ENCODE measurements at places on chromosomes 1 and 21.

GRCh38 chr1:18066576-18066975, 41.0 kb upstream of the IGSF21 start:
- DNase-seq, result no peak

DNA sequence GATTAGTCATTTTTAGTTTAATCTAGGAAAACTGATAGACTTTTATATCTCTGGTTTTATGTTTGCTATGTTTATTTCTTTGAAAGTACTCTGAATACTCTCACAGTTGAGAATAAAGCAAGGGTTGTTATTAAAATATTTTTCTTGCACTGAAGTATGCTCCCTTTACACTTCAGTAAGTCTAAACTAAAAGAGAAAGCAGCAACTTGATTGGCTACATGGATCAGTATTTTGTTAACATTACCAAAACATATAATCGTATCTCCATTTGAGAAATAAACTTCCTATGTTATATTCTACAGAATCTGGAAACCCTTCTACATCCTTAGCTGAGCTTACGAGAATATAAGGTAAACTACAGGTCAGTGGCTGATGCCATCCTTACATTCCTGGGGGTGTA, 149.5 kb upstream of the HP1BP3 start:
- DNase-seq, result no peak

- no peak for DNase-seq
Measured at GRCh38 chr21:29376556-29376955, 77.8 kb downstream of the BACH1 start.

DNA sequence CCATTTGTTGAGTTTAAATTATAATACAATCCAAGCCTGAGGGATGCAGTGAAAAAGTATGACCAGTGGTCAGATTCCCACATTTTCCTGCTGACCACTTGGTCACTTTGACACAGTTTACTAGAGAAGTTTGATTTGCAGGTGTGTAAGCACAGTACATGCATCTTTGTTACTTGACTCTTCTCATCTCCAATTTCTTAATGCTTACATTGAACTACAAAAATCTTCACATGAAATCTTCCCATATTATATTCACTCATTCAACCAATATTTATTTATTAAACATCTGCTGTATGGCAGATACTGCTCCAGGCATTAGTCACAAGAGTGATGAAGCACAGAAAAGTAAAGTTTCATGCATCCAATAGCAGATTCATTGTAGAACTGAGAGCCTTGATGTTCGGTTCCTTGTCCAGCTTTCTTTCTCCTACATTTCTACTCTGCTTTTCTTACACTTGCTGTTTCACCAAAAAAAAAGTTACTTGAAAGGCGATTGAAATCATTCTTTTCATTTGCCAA, 211.7 kb downstream of the NFIA start:
- DNase-seq, result no peak

GRCh38 chr1:39270368-39270767, 65.9 kb downstream of the MACF1 start:
- no peak for DNase-seq

DNA sequence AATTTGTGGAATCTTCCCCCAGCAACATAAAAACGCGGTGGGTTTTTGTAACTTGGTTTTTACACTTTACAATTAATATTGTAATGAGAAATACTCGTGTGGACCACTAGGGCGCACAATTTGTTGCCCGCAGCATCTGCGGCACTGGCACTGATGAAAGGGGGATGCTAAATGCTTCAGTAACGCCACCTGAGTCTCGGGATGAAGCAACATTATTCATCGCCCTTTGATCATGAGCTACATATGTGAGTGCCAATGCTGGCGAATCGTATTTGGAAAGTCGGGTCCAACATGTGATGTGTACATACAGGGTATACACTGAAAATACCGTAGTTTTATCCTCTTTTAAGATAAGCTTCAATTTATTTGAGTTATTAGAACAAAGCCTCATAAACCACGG, 34.2 kb upstream of the COX20 start:
- no peak for DNase-seq

- DNase-seq, result no peak
Measured at GRCh38 chr1:183778045-183778444, 26.9 kb upstream of the RGL1 start.

DNA sequence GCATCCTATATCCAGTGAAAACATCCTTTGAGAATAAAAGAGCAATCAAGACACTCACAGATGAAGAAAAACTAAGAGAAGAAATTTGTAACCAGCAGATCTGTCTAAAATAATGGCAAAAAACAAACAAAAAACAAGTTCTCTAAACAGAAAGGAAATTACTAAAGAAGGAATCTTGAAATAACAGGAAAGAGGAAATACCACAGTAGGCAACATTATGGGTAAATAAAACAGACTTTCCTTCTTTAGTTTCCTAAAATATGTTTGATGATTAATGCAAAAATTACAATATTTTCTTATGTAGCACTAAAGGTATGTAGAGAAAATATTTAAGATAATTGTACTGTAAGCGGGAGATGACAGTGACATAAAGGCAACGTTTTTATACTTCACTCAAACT, 23.5 kb downstream of the SLC19A1 start:
- DNase-seq, result no peak

DNA sequence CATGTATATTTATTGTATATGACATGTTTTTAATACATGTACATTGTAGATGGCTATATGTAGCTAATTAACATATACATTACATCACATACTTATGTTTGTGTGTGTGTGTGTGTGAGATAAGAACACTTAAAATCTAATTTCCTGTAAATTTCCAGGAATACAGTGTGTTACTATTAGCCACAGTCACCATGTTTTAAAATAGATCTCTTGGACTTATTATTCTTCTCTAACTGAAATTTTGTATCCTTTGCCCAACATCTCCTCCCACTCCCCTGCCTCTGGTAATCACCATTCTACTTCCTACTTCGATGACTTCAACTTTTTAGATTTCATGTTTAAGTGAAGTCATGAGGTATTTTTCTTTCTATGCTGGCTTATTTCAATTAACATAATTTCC, 64.8 kb downstream of the FCRL5 start:
- no peak for DNase-seq

DNA sequence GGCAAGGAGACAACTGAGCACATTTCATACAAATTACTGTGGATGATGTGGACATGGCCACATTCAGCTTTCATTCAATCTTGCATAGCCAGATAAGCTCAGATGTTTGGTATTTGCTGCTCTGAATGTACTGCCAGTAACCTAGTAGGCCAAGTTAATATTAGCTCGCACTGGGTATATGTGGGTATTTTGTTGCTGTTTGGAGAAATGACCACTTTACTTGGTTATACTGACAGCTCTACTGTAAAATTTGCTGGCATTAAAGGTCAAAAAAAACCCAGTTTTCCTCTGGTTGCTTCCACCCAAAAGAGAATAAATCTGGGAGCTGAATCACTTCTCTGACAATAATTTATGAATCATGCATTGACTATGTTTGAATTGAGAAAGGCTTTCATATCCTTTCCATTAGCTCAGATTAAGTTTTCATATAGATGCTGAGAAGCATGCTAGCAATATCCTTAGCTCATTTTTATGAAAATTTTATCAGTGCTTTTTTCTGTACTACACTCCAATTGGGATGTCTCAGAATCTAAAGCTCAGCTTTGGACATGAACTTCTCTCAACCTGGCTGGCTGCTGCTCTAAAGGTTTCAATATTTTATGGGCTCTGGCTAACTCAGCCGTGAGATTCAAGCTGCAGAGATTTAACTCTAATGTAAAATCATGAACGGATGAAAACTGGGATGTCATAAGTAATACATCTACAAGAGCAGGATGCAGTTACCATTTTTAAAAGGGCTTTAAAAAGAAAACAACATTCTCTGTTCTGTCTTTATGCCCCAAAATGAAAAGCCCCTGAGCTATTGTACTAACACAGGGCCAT, 330.0 kb downstream of the BARHL2 start:
- no peak for DNase-seq

DNA sequence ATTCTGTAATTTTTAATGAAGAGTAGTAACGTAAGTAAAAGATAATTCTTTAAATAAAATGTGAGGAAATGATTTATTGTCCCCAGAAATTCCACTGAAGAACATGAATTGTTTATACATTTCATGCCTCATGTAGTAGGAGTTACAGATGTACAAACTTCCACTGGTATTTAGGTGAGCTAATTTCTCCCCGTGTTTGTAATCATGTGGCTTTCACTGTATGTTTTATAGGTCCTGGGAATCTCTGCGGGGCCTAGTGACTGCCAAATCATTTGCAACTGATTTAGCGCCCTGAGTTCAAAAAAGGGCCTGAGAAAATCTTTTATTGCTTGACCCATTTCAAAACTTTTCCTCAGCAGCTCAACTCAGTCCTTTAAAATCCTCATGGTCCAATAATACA, 30.5 kb upstream of the FASLG start:
- peak; percentile 17 for DNase-seq

- no peak for DNase-seq
Measured at GRCh38 chr21:35444391-35444790, 395.3 kb upstream of the RUNX1 start.

DNA sequence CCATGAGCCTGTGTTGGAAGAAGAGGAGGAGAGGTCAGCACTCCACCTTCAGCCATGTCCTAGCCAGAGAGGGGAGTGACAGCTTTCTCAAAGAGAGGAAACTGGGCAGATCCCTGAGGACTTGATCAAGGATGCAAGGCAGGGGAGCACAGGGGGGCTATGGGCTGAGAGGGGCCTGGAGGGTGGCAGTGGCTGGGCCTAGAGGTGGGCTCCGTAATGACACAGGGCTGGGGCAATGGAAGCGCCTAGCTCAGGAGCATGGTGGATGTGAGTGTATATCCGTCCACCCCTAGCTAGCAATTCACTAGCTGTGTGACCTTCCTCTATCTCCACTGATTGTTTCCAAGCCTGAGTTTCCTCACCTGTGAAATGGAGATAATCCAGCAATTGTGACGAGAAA, 32.6 kb downstream of the NEK2 start:
- no peak for DNase-seq

DNA sequence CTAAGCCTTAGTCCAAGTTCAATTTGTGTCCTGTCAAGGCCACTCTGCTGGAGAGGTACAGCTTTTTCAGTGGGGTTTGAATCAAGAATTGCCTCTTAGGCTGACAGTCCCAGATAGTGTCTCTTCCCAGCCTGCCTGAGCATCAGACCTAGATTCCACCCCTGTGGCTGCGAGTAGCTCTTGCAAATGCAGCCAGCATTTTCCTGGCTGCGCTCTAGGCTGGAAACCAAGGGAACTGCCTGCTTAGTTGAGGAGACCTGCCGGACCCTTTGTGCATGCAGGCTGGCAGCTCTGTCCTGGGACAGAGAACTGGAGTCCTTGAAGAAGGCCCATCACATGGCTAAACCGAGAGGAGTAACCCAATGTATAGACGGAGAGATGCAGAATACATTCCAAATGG, 293.7 kb downstream of the PCP4 start:
- no peak for DNase-seq

GRCh38 chr1:241423541-241424479, 66.8 kb upstream of the RGS7 start:
- DNase-seq, result no peak

DNA sequence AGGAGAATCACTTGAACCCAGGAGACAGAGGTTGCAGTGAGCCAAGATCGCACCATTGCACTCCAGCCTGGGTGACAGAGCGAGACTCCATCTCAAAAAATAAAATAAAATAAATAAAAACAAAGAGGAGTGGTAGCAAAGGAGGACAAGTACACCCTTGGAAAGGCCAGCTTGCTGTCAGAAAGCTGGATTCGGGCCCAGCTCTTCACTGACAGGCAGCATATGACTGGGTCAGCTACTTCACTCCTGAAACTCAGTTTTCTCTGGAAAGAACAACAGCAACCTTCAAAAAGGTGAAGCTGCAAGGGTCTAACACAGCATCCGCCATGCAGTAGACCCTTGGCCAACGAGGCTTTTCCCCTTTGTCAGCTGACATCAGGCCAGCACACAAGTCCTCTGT, 156.0 kb upstream of the TIAM1 start:
- DNase-seq, result no peak

DNA sequence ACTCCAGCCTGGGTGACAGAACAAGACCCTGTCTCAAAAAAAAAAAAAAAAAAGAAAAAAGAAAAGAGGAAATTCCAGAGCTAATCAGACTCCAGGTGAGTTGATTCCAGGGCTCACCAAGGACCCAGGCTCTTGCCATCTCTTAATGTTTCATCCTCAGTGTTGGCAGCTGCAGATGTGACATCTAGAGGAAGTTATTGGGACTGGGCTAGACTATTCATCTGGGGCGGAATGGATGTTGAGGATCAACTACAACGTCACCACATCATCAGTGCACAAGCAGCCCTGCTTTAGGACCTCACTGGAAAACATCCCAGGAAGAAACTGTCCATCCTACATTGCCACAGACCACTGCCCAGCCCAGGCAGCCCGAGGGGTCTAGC, 28.6 kb upstream of the PARP1 start:
- DNase-seq, result no peak

GRCh38 chr1:68232289-68233148, at the start of gene WLS:
TSS of gene WLS (minus strand) at chr1:68232523. CDS start at chr1:68232299, 224 bp downstream.
- no peak for DNase-seq

DNA sequence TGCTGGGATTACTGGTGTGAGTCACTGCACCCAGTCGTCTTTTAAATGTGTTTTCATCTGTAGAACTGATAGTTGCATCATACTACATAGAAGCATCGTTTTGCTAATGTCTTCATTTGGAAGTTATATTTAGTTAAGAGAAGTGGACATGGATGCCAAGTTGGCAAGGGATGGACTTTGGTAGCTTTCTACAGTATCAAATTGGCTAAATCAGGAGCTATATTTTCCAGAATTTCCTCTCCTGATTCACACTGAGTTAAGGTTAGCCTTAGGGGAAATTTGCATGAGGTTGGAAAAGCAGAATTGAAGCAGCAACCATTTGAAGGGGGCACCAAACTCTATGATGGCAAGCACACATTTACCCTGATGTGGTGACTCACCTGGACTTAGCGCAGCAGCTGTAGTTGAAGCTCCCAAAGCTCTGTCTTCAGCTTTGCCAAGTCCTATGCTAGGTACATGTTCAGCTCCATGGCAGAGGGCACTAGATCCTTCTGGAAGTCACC, 43.9 kb downstream of the DUSP10 start:
- peak; percentile 53 for DNase-seq

DNA sequence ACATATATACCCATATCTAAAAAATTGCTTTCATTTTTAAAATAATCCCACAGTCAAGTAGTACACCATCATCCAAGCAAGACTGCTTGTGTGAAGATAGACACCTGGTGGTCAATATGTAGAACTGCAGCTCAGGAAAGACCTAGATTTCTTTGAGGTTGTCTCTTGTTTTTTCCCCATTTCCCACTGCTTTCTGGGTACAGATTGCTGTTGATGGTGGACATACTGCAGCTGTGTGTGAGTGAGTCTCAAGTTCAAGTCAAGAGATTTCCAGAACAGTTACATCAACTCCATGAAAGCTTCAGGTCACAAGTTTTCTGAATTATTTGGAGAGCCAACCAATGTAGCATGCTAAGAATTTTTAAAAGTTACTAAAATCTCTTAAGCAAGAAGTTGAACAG, 306.4 kb downstream of the DUSP10 start:
- DNase-seq, result no peak

GRCh38 chr1:155877945-155878344, 18.6 kb downstream of the SYT11 start:
- no peak for DNase-seq

DNA sequence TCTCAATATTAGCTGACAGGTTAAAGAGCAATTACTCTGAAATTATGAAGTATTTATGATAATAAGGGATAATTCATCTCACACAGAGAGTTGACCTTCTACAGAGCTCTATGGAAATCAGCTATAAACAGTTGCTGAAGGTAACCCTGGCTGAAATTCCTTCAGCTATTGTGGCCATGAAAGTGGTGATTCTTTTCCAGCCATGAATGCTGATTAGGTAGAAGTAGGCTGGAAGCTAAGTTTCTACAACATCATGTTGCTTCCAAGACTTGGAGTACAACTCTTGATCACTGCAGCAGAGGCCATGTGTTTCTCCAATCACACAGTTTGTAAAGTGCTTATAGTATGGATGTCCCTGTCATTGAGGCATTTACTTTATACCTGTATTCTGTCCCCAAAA, 2128.9 kb downstream of the MRPL39 start:
- DNase-seq, result no peak

All from GM04503 (cell line).